ENCODE measurements at places on chromosomes 4 and X.

GRCh38 chr4:14371131-14371530, 631.1 kb upstream of the CPEB2 start:
- no peak for DNase-seq

- DNase-seq, result no peak
Measured at GRCh38 chrX:71618787-71619186, 476 bp upstream of the CXCR3 start.

DNA sequence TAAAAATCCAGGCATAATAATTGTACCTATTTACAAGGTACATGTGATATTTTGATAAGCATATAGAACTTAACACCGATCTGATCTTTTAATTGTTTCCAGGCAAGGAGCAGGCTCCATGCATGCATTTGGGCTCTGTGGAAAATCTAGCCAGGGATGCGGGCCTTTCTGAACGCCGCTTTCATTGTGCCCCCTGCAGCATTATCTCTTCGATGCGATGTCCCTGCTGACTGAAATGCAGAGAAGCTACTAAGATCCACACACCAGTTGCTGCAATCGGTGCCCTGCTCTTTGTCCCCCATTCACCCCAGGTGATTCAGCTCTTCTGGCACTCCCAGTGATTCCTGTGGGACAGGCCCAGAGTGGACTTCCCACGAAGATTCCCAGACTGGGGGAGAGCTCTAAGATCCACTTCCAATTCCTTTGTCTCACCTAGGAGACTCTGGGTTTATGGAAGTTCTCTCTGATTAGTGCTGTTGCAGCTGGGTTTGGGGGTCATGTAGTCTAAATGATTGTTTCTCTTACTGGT, 254.3 kb upstream of the AGA start:
- DNase-seq, result no peak

DNA sequence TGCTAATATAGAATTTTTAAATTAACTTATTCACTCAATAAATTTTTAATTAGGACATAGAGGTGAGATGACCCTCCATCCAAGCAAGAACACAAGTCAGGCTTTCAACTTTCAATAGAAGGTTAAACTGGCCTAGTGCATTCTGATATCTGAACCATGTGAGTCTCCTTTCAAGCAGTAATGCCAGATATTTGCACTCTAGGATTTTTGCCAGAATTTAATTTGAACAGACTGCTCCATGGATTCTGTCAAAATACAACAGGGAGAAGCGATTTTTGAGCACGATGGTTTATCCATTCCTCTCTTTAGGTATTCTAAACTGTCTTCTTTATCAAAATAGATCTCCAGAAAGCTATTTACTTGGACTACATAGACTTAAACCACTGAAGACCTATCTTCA, 72.0 kb upstream of the DCLK2 start:
- no peak for DNase-seq

- DNase-seq, result peak; percentile 8
Measured at GRCh38 chr4:4430492-4431195, 43.7 kb downstream of the NSG1 start.

DNA sequence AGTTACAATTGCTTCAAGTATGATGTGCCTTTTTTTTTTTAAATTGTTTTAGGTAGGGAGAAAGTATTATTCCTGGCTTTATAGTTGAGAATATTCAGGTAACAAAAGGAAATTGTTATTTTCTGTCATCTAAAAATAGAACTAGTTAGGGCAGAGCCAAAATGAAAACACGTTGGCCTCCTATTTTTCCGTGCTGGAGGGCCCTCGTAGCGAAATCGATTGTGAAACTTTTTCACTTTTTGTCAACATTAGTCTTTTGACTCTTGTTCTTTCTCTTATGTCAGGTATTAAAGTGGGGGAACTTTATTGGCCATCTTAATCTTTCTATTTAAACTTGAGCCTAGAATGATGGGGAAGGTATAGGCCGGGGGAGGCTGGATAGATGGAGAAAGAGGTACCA, 104.9 kb downstream of the ARHGAP10 start:
- no peak for DNase-seq

- DNase-seq, result peak; percentile 57
Measured at GRCh38 chr4:76803522-76803921, 94.4 kb downstream of the SOWAHB start.

DNA sequence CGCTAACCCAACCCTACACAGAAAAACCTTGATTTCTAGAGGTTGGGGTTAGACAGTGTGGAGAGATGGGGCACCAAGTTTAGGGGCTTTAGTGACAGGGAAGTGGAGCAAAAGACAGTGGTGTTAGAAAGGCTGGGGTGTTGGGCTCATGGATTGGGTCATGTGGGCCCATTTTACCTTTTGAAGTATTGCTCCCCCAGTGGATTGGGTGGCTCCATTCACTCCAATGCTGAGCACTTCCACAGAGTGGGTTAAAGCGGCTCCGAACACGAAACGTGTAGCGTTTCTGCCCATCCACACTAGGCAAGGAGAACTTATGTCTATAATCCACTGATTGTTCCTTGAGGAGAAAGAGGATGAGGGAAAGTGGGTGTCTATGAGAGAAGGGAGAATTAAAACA, 2.3 kb downstream of the IL2RG start:
- DNase-seq, result no peak

GRCh38 chrX:121546317-121546716, 498.9 kb downstream of the GLUD2 start:
- no peak for DNase-seq

DNA sequence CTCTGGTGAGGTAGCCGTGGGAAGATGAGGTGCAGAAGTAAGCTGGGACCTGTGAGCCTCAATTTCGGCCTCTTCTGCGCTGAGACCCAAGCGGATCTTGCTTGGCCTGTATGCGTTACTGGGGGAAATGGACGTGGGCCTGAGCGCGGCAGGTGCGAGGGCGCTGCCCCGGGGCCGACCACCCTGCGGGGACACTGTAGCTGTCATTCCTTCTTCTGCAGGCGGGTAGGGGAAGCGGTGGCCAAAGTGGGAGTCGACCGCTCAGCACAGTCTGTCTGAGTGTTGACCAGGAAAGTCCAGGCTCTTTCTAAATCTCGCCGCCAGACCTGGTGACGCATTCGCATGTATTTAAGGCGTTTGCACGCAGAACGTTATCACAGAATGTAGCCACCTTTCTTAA, 3.3 kb upstream of the LRAT start:
- no peak for DNase-seq

GRCh38 chr4:87862236-87862635, 29.5 kb downstream of the MEPE start:
- DNase-seq, result no peak

DNA sequence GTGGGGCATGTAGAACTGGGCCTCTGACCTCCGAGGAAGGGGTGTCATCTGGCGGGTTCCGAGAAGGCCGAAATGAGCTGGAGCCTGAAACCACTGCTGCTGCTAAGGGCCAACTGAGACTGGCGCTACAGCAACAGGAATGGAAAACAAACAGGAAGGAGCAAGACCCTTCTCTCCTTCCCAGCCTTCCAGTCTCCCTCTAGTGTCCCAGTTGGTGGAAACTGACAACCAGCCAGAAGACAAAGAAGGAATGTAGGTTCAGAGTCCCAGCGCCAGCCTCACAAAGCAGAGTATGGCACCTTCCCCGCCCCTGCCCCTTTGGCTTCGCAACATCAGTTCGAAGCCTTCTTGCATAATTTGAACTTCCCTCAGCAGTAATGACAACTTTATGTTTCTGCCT, 24.4 kb upstream of the PDZD4 start:
- DNase-seq, result no peak

DNA sequence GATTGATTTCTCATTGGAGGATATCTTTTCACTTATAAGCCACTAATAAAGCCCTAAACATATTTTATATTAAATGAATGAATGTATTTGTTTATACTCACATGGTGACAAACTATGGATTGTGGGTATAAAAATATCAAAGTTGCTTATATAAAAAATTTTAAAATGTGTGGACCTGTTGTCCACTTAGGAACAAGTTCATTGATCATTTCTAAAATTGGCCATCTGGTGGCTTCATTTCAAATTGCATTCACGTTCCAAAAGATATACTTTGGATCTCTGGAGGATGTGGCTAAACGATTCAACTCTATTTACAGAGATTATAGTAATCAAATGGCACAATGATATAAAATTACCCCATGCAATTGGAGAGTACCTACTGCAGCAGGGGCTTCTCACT, 32.5 kb downstream of the FSTL5 start:
- DNase-seq, result no peak

DNA sequence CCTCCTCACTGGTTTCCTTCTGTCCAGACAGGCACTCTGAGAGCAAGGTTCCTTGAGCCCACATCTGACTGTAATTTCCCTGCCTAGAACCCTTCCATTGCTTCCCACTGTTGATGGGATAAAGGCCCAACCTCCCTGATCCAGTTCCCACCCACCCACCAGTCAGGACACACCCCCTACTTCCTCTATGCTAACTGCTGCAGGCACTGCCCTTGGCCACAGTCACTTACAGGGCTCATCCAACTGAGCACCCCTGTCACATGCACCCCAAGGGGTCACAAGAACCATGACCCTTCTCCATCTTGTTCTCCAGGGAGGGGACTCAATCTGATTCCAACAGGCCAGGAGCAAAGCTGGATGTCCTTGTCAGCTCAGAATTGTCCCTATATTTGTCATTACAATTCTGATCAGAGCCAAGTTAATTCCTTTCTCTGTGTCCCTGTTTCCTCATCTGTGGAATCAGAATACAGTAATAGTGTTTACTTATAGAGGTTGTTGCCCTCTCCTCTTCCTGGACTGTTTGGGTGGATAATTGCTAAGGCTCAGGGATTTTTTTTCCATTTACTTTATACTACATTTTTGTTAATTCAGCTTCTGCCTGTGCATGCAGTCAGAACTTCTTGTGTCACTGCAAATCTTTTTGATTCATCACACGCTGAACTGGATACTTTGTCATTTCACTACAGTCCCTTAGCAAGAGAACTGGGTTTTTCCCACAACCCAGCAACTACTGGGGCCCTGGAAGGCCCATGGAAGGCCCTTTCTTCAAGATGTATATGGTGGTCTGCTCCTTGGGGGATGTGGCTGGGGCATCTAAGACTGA, 105.6 kb upstream of the MAMLD1 start:
- no peak for DNase-seq

DNA sequence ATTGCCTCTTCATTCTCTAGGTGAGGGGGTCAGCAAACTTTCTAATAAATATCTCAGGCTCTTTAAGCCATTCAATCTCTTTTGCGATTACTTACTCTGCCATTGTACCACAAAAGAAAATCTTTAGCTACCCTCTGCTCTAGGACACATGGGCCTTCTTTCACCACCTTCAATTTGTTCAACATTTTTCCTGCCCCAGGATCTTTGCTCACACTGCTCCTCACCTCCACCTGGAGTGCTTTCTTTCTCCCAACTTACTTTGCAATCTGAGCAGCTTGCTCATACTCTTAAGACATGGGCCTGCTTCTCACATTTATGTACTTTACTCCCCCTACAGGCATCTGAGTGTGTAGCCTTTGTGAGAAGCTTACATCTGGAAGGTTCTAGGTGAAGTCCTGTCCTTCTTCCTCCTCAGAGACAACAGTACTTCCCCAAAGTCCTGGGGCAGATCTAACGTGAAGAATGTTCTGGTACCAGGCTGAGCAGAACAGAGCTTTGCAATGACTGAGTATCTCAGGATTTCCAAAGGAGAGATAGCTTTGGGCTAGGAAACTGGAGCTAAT, 55.0 kb upstream of the PRDM5 start:
- peak; percentile 8 for DNase-seq

- DNase-seq, result no peak
Measured at GRCh38 chr4:109007976-109008375, 245.1 kb upstream of the ETNPPL start.

DNA sequence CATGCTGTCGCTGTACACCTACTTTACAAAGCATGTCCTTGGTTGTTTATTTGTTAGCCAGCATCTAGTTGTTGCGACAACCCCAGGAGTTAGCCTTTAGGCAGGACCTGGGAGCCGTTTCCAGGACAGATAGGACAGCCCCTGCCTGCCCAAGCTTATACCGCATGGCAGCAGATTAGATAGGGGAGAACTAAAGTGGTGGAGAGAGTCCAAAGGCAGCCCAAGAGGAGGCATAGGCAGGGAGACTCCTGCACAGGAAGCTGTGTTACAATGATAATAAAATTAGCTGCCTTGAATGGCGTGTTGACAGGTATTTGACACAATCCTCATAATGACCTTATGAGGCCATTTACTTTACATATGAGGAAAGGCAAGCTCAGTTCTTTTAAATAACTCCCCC, 13.0 kb downstream of the NSDHL start:
- DNase-seq, result no peak

Measured in astrocyte of the cerebellum (primary cell).